Osteoblast (primary cell): ENCODE measurements at places on chromosomes 7 and 10.

DNA sequence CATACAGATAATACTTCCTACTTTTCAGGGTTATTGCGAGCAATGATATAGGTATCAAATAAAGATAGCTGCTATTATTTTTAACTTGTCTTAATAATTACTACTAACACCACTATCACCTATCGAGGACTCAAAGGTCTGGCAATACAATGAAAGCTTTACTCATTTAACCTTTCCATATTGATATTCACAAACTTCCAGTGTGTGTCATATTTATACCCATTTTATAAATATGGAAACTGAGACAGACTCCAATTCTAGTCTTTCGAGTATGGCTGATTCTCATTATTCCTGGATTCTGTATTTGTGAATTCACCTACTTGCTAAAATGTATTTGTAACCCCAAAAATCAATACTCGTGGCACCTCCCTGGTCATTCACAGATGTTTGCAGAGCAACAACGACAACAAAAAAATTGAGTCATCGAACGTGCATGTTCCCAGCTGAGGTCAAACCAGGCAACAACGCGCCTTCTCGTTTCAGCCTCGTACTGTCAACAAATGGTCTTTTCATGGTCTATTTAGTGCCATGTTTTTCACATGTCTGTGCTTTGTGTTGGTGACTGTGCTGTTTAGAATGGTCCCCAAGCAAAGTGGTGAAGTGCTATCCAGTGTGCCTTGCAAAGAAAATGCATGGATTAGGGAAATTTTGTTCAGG, 51.7 kb downstream of the SMURF1 start:
- no peak for DNase-seq

DNA sequence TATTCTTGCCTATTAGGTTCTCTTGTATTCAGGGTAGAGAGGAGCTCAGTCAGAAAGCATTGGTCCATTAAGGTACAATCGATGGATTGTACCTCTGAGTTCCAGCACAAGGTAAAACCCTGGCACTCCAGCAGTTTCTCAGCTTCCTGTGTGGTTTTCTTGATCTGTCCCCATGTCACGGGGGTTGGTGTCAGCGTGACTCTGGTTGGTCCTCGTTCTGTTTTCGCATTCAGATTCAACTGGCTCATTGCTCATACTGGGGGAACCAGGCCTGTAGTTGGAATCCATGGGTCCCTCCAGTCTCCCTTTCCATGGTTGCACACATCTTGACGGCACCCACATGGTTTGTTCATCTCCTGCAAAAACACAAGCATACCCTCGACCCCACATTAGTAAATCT, 32.7 kb upstream of the RASGEF1A start:
- no peak for DNase-seq

GRCh38 chr7:157150882-157151281, 12.2 kb downstream of the UBE3C start:
- DNase-seq, result peak; percentile 87

DNA sequence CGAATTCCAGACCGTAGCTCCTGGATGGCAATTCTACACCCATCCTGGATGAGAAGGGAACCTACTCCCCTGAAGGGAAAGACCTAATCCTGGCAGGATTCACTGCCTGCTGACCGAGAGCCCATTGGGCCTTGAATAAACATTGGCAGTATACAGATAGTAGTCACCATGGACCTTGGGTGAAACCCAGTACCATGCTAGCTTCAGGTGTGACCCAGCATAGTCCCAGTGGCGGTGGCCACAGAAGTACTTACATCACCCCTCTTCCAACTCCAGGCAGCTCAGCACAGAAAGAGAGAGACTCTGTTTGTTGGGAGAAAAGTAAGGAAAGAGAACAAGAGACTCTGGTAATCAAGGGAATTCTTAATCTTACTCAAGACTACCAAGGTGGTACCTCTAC, 97.2 kb upstream of the SLC13A1 start:
- no peak for DNase-seq

GRCh38 chr7:28573651-28574301, 161.5 kb downstream of the CREB5 start:
- DNase-seq, result no peak
